Progenitor cell of endocrine pancreas (in vitro differentiated cells): ENCODE measurements at places on chromosomes 6 and 20. TPM values are rescaled to one million over a fixed set of nuclear protein-coding genes. Genes with fewer than 3 reads are reported as not detected.

- no peak for DNase-seq
Measured at GRCh38 chr6:11335826-11336225, 103.4 kb upstream of the NEDD9 start.

- DNase-seq: no peak
Measured at GRCh38 chr20:20274821-20275220, 93.1 kb upstream of the INSM1 start.

DNA sequence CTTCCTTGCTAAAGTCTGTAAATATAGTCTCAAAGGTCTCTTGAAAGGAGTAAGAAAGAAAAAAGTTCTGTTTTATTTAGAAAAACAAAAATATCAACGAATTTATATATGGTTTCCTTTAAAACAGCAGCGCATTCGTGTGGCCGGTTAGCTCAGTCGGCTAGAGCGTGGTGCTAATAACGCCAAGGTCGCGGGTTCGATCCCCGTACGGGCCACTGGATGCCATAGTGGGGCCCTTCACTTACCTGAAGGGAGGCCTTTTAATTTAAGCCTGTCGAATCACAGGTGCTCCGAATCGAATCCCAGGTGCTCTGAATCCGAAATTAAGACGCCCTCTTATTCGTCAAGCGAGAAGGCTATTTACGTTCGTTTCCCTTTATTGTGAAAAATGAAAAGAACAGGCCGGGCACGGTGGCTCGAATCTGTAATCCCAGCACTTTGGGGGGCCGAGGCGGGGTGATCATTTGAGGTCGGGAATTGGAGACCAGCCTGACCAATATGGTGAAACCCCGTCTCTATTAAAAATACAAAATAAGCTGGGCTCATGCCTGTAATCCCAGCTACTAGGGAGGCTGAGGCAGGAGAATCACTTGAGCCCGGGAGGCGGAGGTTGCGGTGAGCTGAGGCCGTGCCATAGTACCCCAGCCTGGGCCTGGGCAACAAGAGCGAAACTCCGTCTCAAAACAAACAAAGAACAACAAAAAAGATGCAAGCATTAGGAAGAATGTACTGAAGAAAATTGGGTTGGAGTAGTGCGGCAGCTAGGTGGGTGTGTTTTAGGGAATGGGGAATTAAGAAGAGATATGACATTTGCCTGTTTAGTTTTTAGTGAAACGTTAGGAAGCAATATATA, 195.8 kb upstream of the ZNF184 start:
- DNase-seq: no peak

GRCh38 chr6:43095939-43096338, 19.8 kb downstream of the PTK7 start:
- DNase-seq: no peak

DNA sequence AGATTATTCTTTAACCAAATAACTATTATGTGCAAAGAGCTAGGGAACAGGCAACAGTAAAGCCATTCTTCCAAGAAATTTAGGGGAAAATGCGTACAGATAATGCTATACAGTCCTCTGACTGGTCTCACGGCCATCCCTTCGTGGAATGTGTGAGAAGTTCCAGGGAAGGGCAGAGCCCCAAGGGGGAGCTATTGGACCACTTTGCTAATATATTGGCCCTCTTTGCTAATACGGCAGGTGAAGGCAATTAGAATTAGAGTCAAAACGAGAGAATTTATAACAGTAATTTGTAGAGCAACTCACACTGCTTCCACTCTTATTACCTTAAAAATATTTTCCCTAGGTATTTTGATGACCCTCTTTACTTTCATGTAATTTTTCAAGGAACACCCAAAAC, 140.4 kb downstream of the IMPG1 start:
- peak; percentile 34 for DNase-seq

GRCh38 chr6:33589392-33589730, 9.3 kb upstream of the BAK1 start:
- DNase-seq: no peak

GRCh38 chr6:12903246-12903645, 186.7 kb downstream of the PHACTR1 start:
- DNase-seq: no peak

DNA sequence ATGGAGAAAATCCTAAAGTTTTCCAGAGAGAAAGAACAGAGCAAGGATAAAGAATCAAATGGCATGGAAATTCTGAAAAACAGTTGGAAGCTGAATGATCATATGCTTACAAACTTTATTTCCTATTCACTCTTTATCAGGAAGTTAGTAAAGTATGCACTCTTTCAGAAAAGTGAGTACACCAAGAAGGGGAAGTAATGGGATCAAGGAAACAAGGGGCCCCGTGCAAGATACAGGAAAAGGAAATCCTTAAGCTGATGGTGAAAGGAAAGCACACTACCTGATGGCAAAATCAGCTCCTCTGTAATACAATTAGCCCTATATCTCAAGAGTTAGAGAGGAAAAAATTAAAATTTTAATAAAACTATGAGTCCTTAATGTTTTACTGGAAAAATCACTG, 14.0 kb downstream of the CALHM6 start:
- no peak for DNase-seq

GRCh38 chr6:90294989-90295853, 1.4 kb downstream of the BACH2 start:
- DNase-seq: peak; percentile 14

GRCh38 chr6:32327103-32327502, 44.6 kb downstream of the TSBP1 start:
- no peak for DNase-seq

Gene MLIP
- 1.3 TPM in 1 of 2 replicates, not detected in the other for total RNA-seq

Gene GTSF1L
- total RNA-seq: not detected in 2 replicates

Gene CRISP2
- not detected in 2 replicates for total RNA-seq

Gene TMEM217
- total RNA-seq: 1.4 and 2.5 TPM in 2 replicates

Gene UBE2C
- total RNA-seq: 63.9 and 69.0 TPM in 2 replicates

Gene MEI4
- 1.9 and 2.6 TPM in 2 replicates for total RNA-seq

Gene CNKSR3
- 17.3 and 20.3 TPM in 2 replicates for total RNA-seq
